ENCODE measurements at places on chromosomes 1 and 21.

DNA sequence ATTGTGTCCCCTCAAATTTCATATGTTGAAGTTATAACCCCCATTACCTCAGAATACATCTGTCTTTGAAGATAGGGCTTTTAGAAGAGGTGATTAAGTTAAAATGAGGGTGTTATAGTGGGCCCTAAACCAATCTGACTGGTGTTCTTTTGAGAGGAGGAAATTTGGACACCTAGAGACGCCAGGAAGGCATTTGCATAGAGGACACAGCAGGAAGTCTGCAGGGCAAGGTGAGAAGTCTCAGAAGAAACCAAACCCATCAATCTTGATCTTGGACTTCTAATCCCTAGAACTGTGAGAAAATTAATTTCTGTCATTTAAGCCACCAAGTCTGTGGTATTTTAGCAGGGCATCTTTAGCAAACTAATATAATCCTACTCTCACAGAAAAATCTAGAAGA lies 13.0 kb downstream of the GOLPH3L start:
- no peak for DNase-seq

DNA sequence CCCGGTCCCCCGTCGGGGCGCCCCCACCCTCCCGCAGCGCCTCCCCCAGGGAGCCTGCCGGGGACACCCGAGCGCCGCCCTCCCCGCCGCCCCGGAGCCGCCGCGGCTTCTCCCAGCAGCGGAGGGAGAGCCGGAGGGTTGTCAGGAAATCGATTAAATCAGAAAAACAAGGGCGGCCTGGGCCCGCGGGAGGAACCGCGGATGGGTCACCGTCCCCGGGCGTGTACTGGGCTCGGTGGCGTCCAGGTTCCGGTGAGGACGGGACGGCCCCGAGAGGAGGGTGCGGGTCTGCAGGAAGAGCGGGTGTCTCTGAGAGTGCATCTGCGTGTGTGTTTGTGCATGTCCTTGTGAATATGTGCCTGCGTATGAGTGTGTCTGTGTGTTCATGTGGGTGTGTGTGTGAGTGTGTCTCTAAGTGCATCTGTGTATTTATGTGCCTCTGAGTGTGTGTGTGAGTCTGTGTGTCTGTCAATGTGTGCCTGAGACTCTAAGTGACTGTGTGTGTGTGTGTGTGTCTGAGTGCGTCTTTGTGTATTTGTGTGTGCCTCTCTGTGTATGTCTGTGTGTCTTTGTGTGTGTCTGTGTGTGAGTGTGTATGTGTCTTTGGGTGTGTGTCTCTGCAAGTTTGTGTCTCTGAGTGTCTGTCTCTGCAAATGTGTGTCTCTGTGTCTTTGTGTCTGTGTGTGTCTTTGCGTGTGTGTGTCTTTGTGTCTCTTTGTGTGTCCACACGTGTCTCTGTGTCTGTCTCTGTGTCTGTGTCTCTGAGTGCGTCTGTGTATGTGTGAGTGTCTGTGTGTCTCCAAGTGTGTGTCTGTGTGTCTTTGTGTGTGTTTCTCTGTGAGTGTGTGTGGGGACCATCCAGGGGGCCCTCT lies 1.1 kb downstream of the SPSB1 start:
- no peak for DNase-seq

DNA sequence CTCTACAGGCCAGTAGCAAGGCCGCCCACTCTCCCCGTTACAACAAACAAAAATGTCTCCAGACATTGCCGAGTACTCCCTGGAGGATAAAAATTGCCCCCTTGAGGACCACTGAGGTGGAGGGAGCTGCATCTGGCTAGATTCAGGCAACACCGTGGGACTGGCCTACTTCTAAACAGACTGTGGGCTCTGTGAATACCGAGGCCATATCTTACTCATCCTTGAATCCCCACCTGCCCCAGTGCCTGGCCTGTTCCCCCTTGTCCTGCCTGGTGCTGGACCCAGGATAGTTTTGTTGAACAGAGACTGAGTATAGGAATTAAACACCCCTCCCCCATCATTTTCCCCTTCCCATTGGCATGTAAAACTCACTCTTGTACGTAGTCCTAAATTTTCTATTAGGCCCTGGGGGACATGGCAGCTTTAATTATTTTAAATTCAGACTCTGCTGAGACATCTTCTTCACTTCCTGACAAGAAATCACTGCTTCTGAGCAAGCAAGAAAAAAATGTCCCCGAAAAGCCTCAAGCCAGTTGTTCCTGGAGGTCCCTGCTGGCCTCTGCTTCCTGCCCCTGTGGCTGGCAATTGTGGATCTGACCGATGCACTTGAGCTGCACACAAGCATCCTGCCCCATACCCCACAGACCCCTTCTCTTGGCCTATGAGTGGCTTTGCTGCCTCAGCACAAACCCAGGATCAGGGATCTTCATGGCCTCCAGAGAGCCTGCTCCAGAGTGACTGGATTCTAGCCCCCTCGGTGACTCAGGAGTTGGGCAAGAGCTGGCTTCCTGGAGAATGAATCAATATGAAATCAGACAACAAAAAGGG lies 111.0 kb downstream of the ACTL8 start:
- DNase-seq = no peak

DNA sequence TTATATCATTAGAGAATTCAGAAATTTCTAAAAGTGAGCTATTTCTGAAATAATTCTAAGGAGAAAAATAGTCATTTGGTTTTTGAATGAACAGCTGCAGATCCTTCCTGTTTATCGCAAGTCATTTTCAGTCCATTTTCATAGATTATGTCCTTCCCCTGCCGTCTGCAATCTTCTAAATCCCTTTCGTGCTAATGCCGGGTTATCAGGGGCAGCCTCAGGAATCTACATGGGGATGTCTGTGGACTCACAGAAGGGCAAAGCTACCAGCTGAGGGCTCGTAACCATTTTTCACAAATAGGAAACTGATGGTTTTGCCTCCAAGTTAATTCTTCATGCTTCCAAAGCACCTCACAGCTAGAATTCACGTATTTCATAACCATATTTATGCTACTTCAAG lies 23.0 kb downstream of the RCAN3 start:
- DNase-seq = no peak

GRCh38 chr1:203985044-203985443 lies 87.9 kb upstream of the SOX13 start:
- DNase-seq = no peak

DNA sequence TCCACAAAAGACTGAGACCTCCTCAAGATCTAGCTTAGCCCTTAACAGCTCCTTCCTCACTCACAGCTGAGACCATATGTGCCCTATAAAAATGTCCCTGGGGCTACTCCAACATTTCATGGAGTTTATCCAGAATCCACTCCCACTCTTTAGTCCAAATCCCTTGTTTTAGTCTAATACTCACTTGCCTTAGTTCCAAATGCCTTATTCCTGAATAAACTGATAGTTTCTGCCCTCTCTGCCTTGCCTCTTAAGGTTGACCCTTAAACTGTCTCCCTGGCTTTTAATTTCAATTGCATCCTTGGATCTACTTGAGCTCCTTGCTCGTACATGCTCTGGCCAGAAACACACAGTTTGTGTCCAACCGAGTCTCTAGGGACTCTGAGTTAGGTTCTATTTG lies 47.3 kb upstream of the LYPLAL1 start:
- DNase-seq = no peak

GRCh38 chr21:23887725-23888306 lies 1719.5 kb downstream of the MRPL39 start:
- peak; percentile 1 for DNase-seq

DNA sequence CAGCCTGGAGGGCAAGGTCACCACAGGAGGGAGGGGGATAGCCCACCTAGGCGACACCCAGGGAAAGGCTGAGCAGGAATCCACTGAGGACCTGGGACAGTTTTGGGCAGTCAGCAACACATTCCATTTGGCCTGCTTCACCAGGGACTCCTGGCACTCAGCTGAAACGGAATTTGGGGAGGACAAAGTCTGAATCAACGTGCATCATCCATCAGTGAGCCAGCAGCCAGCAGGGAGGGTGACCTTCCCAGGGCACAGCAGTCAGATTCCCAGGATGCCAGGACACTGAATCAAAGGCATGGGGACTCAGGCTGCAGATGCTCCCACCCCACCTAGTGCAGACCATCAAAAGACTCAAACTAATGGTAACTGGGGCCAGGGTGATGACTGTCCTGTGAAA lies 4.6 kb downstream of the SH3BP5L start:
- DNase-seq = no peak

GRCh38 chr1:20212085-20212684 lies 25.9 kb upstream of the PLA2G2C start:
- no peak for DNase-seq

GRCh38 chr1:173117108-173117633 lies 66.4 kb upstream of the TNFSF18 start:
- DNase-seq = no peak

- no peak for DNase-seq
Measured at GRCh38 chr1:159892944-159893343, 7.0 kb downstream of the CFAP45 start.

DNA sequence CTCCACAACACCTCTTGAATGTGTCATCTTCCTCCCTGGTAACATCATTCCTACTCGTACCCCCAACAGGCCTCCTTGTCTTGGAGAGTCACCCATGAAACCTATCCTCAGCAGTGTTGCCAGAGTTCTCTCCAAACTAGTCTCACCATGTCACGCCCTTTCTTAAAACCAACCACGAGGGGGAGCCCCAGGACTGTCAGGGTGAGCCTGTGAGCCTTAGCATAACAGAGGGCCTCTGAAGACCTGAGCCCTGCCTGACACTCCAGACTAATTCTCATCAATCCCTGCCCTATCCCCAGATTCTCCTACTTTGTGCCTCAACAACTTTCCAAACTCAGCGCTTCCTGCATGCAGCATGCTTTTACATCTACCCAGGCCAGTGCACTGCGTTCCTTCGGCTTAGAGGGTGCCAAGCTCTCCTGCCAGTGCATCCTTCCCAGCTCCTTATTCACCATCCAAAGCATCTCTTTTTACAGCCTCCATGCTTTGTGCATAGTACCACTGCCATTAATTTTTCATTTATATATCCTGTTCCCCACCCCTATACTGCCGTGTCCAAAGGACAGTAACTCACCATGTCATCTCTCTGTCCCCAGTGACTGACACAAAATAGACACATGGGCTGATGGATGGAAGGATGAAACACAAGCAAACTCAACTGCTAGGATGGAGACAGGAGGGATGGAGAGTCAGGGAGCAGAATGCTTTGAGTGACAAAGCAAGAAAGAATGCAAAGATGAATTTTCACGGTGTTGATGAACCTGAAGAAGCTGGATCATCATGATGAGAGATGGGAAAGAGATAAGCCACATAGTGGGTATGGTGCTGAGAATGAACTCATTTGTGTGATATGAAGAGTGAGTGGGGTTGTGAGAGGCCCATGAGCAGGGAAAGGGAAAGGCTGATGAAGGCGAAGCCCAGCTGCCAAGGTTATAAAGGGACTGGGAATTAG lies 34.0 kb downstream of the ZNF697 start:
- peak; percentile 26 for DNase-seq

- peak; percentile 8 for DNase-seq
Measured at GRCh38 chr1:160954158-160955104, at the start of gene ITLN2. TSS of gene ITLN2 (minus strand) at chr1:160954809. CDS start at chr1:160954741, 68 bp downstream.

- peak; percentile 34 for DNase-seq
Measured at GRCh38 chr1:109193653-109194590, 19.8 kb upstream of the SARS1 start.

GRCh38 chr1:151612501-151613281 lies 841 bp downstream of the SNX27 start:
- peak; percentile 19 for DNase-seq

DNA sequence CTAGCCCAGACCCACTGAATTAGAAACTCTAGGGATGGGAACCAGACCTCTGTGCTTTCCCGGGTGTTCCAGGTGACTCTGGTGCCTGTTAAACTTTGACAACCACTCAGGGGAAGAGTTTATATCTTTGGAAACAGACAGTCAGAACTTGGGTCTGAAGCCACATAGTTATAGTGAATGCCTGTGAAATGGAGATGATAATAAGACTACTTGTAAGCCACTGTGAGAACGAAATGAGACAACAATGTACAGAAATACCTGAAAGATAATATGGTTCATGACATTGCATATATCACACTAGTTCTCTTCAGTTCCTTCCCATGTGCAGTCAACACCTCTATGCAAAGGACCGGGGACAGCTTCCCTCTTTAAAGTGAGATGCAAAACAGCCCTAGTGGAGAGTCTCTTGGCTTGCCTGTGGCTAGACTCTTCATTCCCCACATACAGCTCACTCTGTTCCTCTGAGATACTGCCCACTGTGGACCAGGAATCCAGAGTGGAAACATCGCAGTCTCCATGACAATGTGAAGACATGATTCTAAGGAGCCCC lies 287.5 kb downstream of the ASTN1 start:
- no peak for DNase-seq

GRCh38 chr1:246801241-246802020 lies 77.2 kb downstream of the SCCPDH start:
- DNase-seq = no peak

DNA sequence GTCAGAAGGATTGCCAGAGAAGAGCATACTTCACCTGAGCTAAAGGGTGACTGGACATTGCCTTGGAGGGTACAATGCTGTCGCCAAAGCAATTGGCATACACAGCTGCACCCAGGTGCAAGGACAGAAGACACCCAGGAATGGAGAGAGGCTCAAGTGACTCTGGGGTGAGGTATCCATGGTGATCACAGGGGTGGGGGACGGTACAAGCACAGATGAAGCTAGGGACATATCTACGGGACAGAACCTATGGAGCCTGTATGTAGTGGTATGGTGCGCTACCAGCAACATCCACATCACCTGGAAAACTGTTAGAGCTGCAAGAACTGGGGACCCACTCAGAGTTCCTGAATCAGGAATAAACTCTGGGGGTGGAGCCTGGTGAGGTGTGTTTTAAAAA lies 286.1 kb downstream of the PCP4 start:
- DNase-seq = no peak

GRCh38 chr21:38980416-38981313 lies 174.9 kb downstream of the ETS2 start:
- DNase-seq = no peak

- no peak for DNase-seq
Measured at GRCh38 chr1:67540025-67540732, 110.0 kb upstream of the SERBP1 start.
